ENCODE measurements at places on chromosomes 7 and 10.

DNA sequence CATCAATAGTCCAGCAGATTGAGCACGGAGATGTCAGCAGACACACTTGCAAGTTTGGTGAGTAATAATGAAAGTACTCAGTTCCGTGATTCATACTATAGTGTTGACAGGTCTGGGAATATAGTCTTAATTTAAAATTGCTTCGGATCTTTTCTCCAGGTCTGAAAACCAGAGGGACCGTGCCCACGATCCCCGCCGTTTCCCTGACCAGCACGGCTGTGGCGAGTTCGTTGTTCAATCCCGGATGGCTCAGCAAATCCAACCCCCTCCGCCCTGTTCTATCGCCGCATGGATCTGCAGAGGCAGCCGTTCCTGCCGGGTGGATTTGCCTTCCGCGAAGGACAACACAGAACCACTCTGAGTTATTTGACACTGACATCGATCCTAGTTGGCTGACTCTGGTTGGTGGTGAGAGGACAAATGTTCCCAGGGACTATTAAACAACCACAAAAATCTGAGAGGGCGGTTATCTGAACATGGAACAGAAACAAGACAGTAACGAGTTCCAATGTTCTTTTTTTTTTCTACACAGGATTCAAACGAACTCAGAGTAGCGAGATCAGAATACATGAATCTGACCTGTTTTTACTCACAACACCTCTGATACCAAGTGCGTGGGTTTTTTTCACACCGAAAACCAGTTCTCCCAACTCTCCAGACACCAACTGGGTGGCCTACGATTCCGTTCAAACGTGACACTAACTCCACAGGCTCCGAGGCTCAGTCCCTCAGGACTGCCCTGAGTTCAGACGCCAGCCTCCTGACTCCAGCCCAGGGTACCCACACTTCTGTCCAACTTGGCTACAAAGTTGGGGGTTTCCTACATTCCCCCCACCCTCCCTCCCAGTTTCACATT, 52.7 kb downstream of the RBM17 start:
- DNase-seq = no peak

DNA sequence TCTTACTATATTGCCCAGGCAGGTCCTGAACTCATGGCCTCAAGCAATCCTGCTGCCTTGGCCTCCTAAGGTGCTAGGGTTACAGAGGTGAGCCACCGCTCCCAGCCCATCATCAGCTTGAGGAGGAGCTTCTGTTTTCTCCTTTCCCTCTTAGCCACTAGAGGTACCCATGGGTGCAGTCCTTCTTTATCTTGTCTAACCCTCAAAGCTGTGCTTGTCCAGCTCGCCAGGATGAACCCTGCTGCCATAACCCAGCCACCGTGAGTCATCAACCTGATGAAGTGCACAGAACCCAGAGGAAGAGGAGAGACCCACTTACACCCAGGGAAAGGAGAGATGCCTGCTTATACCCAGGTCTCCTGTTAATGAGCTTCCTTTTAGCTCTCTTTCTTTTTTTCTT, 133.4 kb downstream of the CUL2 start:
- DNase-seq = no peak

GRCh38 chr10:99630433-99630832, 10.2 kb upstream of the SLC25A28 start:
- DNase-seq = no peak

DNA sequence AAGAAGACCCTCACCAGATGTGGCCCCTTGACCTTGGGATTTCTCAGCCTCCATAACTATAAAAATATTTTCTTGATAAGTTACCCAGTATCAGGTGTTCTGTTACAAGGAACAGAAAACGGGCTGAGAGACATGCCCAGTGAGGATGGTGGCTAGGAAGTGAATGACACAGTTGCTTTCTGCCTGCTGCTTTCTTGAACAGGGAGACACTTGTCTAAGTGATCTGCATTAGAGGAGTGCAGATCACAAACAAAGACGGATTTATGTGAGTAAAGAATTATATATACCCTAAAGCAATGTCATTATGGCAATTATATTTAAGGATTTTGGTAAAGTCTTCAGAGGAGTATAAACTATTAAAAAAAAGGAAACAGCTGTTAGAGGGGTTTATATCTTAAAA, 169.2 kb upstream of the AHR start:
- DNase-seq = no peak

DNA sequence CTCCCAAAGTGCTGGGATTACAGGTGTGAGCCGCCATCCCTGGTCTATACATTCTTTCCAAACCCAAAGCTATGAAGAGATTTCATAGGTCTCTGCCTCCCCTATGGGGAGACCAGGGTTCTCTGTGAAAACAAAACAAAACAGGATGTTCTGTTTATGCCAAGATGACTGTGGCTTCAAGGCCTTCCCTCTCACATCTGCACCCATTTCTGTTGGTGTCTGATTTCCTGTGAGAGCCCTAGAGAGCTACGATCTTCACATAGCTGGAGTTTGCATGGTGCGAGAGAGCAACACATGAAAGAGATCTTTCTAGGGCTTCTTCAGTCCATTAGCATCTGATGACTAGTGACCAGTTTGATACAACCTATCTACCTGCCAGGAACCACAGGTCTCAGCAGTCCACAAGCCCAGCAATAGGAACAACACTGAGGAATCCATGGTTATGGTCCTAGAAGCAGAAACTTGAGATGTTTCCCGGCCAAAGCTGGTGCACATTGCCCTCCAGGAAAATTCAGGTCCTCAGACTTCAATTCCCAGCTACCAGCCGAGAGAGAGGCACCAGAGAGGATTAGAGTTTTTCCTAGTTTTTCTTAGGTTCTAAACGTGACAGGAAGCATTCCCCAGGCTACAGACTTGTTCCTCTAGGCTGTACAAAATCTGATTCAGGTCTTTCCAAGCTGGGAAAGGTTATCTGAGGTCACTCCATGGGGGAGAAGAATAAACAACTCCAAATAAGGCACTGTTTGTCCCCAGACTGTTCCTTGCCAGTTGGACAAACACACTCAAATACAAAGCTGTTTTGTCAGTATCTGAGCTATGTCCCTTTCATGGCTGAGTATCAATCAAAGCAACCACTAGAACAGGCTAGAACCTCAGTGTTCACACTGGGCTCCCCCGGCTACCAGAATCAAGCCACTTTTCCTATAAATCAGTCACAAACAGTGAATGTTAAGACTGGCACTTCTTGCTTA, 259.7 kb downstream of the CALN1 start:
- DNase-seq = no peak

DNA sequence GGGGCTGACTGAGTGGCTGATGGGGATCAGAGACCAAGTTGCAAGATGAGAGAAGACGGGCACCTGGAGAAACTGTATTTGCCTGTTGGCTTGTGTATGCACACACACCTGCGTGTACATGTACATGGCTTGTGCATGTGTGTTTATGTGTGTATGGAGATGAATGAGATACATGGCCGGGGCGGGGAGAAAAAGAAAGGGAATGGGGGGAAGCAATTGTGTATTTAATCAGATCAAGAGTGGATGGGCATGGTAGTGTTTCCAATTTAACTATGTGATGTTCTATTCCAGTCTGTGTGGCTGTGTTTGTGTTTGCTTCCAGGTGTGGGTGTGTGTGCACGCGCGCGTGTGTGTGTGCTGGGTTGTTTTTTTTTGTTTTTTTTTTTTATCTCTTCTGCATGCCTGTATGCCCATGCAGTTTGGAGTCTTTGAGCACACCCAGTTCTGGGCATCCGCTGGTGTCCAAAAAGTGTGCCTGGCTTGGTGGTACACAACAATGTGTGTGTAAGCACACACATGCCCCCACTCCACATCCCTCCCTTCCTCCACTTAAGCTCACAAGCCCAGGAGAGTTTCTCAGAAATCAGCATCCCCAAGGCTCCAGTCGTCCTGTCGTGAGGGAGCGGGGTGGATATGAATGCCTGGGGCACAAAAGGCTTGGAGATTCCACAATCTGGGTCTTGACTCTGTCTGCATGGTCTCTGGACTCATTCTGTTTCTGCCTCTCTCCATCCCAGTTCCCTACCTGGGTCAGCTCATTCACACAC, 2.5 kb upstream of the VGF start:
- DNase-seq = no peak

DNA sequence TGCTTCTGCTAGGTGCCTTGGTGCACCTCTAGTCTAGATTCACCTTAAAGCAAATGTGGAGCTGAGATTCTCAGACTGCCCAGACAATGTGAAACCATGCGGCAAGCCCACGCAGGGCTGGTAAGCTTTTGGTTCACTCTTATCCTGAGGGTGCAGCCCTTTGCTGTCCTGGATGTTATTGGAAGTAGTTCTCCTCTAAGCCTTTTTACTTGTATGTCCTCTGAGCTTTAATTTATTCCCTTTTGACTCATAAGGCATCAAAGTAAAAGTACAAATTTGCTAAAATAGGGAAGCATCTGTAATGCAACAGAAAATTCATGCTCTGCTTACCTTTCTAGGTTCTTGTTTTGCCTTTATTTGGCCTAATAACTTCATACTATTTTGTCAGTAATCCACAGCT, 186.8 kb downstream of the MACC1 start:
- no peak for DNase-seq

DNA sequence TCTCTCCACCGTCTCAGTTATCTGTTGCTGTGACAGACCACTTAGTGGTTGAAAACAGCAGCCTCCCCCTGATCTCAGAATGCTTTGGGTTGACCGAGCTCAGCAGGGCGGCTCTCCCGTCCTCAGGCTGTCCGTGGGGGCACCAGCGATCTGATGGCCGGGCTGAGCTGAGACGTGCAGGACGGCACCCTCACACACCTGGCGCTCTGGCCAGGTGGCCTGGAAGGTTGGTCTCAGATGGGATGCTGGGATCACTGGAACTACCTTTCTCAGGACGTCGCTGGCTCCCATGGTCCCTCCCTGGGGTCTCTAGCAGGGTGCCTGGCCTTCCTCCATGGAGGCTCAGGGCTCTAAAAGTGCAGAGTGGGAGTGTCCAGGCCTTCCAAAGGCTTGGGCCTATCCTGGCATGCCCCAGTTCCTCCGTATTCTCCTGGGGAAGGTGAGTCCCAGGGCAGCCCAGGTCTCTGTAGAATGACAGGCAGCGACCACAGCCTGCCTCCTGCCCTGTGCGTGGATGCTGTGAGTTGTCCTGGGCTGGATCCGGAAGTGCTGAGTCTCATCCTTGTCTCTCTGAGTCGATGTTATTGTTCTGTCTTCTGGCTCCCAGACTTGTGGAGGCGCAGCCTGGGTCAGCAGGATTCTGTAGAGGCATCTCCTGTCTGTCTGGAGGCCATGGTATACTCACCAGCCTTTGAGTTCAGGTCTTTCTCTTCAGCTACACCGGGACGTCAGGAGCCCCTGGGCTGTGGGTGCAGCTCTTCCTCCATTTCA, 12.2 kb upstream of the PWWP2B start:
- DNase-seq = no peak

DNA sequence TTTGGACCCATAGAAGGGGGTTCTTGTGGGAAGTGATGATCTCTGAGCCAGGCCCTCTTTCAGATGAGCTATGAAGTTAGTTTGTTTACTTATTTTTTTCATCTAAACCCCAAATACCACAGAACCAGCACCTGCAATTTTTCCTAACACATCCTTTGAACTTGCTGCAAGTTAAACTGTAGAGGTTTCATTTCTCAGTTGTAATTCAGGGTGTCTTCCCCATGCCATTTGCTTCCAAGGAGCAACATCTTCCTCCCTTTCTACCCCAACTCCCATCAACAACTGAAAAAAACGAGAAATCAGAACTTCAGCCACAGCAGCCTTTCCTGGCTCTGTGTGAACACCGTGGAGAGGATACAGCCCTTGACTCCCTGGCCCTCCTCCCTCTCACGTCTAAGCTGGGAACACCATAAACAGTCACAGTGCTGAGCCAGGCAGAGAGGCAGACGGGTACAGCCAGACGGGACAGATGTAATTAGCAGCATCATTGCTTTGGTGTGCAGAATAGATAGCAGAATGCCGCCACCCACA, 63.6 kb downstream of the RGS10 start:
- no peak for DNase-seq

DNA sequence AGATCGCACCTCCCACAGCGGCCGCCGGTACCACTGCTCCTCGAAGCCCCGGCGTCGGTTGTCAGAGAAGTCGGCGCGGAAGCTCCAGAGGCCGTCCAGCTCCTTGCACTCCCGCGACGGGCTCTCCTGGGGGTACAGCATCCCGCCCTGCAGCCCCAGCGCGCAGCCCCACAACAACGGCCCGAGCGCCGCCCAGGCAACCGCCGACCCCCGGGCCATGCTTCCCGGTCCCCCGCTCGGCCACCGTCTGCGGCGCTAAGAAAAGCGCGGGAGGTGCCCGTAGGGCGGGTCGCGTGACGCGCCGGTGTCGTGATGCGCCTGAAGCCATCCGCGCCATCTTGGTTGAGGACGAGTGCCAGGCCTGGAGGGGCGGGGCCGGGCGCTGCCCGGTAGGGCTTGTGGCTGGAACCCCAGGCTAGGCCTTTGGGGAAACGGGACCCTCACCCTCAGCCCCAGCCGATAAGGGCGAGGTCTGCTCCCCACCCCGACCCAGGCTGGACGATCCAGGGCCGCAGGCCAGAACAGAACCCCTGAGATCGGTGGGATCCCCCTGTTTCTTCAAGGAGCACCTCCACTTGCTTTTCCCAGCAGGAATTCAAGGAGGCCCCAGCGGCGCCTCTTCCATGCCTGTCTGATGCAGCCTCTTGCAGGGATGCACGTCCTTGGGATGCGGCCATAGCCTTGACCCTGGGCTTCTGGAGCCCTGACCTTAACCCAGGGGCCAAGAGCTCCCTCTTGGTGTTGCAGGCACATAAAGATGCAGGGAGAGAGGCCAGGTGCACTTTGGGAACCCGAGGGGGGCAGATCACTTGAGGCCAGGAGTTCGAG, at the start of gene GUSB:
Gene GUSB, minus strand, starts transcription at position 249 of the 828 bp plus-strand sequence. Its CDS starts 30 bp downstream, at position 219.
- DNase-seq = peak; percentile 79

DNA sequence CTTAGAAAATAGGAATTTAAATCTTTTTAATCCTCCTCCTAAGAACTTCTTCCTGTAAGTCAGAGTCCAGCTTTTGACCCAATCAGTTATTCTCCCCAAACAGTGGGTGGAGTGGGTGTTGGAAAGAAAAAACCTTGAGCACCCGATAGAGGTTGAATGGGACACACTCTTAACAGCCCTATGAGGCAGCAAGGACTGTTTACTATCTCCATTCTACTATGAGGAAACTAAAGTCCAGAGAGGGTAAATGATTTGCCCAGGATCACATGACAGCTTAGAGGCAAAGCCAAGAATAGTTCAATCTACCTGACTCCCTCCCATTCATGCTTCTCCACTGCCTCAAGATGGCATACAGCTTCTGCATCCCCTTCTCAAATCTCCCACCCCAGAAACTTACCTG, 57.6 kb upstream of the SLC35B4 start:
- DNase-seq = no peak

Measured in stimulated activated CD8-positive, alpha-beta memory T cell treated with anti-CD3 and anti-CD28 coated beads, Interleukin-4, amount 100 ng/mL, for 4 hours (primary cell).